Astrocyte (in vitro differentiated cells and primary cell): ENCODE measurements at places on chromosomes 2 and 18.

GRCh38 chr2:223626716-223627115, 24.6 kb upstream of the SCG2 start:
- peak; percentile 96 for DNase-seq

GRCh38 chr18:76350134-76351025, 144.7 kb downstream of the ZNF516 start:
- no peak for DNase-seq

DNA sequence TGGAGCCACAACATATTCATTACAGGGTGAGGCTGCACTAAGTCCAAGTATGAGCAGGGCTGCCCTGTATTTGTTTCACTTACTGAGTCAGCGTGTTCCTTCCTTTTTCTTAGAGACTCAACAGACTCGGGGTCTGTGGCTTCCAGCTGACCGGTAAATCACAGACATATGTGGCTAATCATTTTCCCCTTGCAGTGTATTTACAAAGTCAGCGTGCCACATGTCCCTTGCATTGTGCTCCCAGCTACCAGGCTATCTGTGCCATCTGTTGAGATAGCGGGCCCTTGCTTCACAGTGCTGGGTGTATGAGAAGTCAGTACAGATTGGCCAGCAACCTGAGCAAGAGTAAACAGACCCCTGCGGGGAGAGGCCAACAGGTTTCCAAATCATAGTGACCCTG, 254.3 kb downstream of the LRRTM1 start:
- no peak for DNase-seq

DNA sequence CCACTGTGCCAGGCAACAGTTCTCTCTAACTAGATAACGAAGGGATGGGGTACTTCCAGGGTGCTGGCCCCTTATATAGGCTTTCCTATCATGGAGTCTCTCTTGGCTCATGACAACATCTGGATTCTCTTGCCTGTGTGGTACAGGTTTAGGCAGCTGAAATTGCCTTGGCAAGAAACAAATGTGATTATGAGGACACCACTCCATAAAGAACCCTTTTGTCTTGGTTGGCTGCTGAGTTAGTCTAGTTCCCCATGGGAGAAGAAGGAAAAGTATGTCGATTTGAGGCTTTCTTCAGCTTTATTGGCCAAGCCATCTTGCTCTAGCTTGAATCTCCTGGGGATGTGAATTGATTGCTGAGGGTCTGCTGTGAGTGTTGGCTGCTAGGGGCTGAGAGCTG, 76.3 kb upstream of the ZCCHC2 start:
- no peak for DNase-seq

GRCh38 chr18:50720325-50720674, 99.5 kb downstream of the MRO start:
- DNase-seq: no peak

- DNase-seq: no peak
Measured at GRCh38 chr2:161246281-161246680, 61.9 kb upstream of the PSMD14 start.

- DNase-seq: peak; percentile 92
Measured at GRCh38 chr2:160293391-160294091, 93.5 kb upstream of the ITGB6 start.

DNA sequence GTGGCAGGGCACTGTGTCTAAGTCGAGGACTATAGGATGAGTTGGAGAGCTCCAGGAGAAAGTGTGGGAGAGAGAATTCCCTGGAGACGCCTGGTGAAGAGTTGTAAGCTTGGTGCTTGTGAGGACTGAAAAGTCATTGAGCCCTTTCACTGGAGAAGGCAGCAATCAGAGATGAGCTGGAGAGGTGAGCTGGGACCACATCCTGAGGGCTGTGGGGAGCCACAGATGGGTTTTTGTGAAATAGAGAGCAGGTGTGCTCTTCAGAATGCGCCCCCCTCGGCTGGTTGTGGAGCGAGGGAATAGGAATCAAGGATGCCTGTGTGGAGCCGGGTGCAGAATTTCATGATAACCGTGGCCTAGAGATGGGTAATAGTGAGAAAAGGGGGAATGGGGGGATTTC, 224.3 kb downstream of the KLHL29 start:
- no peak for DNase-seq

DNA sequence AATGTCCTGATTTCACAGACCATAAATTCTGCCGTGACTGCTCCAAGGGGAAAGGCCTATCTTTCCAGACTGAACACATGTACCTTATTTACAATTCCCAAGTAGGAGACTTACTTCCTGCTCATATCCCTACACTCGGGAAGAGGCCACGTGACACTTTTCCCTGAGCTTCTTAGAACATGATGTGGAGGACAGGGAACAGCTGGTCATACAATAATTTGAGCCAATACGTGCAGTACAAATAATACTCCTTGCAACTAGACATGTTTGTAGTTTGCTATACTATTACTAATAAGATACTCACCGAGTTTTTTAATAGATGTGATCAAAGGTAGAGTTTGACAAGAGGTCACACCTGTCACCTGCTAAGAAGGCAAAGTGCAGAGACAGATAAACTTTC, 256.4 kb downstream of the SP3 start:
- no peak for DNase-seq

DNA sequence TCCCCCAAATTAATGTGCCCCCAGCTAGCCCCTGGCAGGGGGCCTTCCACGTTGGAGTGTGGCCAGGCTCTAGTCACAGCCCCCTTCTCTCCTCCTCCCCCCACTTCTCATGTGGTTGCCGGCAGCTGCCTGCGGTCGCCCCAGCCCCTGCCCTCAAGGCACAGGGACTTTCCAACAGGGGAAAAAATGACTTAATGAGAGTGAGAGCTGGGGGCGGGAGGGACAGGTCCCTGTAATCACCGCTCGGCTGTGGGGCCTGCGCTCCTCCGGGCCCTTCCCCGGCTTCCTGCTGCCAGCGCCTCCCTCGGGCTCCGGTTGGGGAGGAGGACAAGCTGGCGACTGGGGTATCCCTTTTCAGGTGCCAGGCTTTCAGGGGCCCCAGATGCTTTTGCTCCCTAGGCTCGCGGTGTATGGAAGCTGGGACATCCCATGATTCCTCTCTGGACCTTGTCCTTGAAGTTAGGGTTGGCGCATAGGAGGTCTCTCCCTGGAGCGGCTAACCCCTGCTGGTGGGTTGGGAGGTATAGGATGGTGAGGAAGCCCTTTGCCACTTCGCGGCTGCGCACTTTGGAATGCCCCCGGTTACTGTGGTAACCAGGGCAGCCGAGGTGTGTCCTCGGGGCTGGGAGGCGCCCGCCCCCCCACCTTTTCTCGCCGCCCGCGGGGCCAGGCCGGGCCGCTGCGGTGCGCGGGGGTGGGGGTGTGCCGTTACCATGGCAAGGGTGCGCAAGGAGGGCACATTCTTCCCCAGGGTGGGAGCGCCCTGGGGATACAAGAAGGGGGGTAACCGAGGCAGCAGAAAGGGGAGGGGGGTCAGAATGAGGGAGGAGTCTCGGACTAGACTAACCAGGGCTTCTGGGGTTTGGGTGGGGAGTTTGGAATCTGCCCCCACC, 16.1 kb downstream of the WNT10A start:
- peak; percentile 41 for DNase-seq

- DNase-seq: no peak
Measured at GRCh38 chr2:232857158-232857563, 12.9 kb upstream of the SNORC start.

GRCh38 chr2:163266772-163267171, 428.2 kb upstream of the KCNH7 start:
- DNase-seq: peak; percentile 98

- peak; percentile 2 for DNase-seq
Measured at GRCh38 chr2:6008726-6009125, 316.5 kb downstream of the SOX11 start.

- peak; percentile 28 for DNase-seq
Measured at GRCh38 chr18:23137097-23137635, 1.9 kb downstream of the CABLES1 start.
